Stimulated activated CD4-positive, alpha-beta T cell treated with anti-CD3 and anti-CD28 coated beads, Interleukin-1b, Interleukin-23, amount 100 ng/mL, for 4 hours (primary cell): ENCODE measurements at places on chromosomes 3 and 15.

DNA sequence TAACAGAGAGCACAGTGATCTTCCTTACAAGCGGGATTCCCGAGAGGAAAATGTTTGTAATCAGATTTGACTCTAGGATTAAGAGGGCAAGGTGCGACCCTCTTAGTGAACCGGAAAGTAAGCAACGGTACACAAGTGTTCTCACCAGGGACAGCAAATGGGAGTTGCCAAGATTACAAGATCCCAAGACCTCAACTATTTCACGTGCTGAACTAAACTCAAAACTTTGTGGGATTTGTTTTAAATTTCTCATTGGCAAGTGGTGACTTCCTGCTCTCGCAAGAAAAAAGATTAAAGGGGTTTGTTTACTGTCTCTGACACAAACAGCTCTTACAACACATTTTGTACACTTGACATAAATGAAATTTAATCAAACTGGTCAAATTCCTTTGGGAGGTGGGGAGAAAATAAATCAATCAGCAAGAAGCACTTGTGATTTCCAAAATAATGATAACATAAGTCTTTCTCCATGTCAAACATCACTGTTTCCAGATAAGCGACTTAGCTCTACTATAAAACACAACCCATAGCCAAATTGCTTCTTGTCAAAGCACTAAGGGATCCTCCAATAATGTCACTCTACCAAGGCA is 2.2 kb upstream of the PGPEP1L start:
- no peak for DNase-seq

DNA sequence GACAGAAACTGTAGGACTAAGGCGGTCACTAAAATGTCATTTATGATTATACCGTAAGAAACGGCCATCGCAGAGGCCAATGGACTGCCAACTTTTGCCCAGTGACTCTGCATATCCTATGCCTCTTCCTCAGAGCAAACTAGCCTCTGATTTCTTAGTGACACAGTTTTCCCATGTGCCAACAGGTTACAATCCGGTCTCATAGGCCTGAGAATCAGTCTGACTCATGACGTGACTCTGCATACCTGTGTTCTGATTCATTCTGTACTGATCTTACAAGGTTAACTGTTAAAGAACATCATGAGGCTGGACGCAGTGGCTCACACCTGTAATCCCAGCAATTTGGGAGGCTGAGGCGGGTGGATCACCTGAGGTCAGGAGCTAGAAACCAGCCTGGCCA is 17.8 kb downstream of the RUBCN start:
- DNase-seq, result no peak

DNA sequence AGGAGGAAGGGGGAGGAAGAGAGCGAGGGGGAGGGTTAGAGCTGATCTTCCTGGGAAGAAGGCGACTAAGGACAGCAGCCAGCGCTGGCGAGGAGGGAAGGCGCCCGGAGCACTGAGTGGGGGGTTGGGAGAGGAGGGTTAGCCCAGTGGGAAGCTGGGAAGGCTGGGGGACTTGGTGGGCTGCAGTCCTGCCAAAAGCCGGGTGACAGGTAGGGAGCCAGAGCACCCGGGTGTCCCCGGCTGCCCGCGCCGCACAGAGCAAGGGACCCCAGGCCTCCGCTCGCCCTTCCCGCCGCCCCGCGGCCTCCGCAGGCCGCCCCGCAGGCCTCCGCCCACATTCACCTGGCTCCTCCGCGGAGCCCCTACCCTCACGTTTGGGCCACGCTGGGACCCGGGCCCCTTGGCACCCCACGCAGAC is 448 bp downstream of the SLC12A8 start:
- DNase-seq, result no peak

DNA sequence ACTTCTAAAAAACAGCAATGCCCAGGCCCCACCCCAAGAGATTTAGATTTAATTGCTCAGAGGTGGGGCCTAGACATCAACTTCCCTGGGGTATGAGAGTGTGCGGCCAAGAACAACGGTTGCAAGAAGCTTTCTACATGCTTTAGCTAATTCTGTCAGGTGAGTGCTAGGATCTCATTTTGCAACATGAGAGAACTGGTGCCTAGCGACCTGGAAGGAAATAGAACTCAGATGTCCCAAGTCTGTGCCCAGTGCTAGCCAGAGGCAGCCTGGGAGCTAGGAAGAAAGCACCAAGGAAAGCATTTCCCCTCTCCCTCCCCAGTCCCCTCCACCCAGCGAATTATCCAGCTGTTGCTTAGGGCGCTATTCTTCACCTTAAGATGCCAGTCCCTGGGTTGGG is 22.9 kb upstream of the HRH1 start:
- no peak for DNase-seq

GRCh38 chr3:50205413-50206276 is 574 bp downstream of the SLC38A3 start:
- no peak for DNase-seq

DNA sequence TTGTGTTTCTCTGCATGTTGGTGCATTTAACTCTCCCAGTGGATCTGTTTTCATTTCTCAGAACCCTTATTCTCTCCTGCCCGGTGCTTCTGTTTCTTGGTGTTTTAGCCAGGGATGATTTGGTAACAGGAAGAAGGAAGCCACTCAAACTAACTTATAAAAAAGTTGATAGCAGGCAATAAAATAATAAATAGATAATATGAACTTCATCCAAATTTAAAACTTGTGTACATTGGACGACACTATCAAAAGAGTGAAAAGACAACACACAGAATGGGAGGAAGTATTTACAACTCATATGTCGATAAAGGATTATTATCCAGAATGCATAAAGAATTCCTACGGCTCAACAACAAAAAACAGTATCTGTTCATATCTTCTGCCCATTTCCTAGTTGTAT is 37.3 kb upstream of the CHRNA7 start:
- no peak for DNase-seq

GRCh38 chr15:95916568-95916967 is 413.9 kb upstream of the NR2F2 start:
- DNase-seq, result no peak

DNA sequence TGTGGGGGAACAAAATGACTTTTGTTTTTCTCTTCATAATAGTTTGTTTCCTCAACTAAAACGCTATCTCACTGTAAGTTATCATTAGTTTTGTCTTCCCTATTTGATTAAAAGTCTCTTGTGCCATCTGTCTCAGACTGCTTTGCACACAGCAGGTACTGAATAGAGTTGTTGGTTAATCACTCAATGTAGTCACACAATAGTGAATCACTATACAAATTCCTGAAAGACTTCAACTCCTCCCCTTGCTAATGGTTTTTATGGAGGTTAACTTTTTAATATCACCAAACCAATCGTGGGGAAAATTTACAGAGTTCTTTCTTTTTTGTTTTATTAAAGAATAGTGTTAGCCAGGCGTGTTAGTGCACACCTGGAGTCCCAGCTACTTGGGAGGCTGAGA is 2.6 kb upstream of the NGLY1 start:
- DNase-seq, result no peak

- no peak for DNase-seq
Measured at GRCh38 chr15:60706145-60706544, 227.2 kb upstream of the ICE2 start.

DNA sequence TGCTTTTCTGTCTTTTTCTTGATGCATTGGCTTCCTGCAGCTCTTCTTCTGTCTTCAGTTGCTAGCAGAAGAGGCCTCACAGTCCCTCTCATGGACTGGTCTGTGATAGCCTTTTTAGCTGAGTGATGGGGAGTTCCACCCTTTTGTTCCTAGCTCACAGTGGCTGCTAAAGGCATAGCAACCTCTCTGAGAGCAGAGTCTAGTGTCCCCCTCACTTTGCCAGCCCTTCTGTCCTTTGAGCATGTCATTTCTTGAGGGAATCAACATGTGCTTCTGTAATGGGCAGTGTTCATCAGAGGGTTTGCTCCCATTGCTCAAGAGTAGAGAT is 44.4 kb downstream of the GAP43 start:
- DNase-seq, result no peak
